ENCODE measurements at places on chromosomes 3 and 15. TPM values are rescaled to one million over a fixed set of nuclear protein-coding genes. Genes with fewer than 3 reads are reported as not detected.
A peak's percentile ranks its signal among the peaks of the same experiment; 100 is the strongest.

DNA sequence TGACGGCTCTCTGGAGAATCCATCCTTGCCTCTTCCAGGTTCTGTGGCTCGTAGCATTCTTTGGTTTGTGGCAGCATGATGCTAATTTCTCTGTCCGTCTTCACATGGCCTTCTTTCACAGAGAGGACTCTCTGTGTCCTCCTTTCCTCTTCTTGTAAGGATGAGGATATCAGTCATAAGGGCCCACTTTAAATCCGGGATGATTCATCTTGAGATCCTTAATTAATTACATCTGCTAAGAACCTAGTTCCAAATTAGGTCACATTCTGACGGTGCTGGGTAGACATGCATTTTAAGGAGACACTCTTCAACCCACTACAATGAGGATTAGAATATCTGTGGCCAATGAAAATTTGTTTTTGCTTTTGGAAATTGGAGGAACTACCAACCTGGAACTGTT, 15.7 kb upstream of the GXYLT2 start:
- no peak for DNase-seq

The STRC gene
- not detected for total RNA-seq

The IL5RA gene
- total RNA-seq: not detected

GRCh38 chr3:190003681-190004123, 117.0 kb downstream of the P3H2 start:
- peak; percentile 98 for DNase-seq

GRCh38 chr15:91456921-91457320, 356.9 kb downstream of the SV2B start:
- DNase-seq: peak; percentile 76

- DNase-seq: no peak
Measured at GRCh38 chr15:67121644-67122605, 56.5 kb downstream of the SMAD3 start.

The DUSP7 gene
- 14.0 TPM for total RNA-seq

The XCR1 gene
- total RNA-seq: not detected

GRCh38 chr3:186613637-186614265, 891 bp downstream of the AHSG start:
- no peak for DNase-seq

DNA sequence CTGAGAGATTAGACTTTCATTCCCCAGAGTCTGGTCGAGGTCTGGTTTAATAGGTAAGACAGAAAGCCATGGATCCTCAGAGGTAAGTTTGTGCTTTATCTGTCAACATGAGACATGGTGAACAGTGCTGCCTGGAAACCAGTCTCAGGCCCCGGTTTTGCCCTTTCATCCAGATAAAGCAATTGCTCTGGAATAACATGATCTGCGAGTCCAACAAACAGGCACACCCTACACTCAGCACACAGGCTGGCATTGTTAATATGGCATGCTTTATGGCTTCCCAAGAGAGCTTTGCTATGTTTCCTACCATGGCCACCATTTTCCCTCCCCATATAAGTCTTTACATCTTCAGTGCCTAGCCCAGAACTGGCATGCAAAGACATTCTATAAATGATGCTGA, 30.1 kb upstream of the MNS1 start:
- DNase-seq: no peak

The CSTA gene
- total RNA-seq: 0.30 TPM

The KNL1 gene
- total RNA-seq: 32.1 TPM

The ILDR1 gene
- not detected for total RNA-seq

Data from M059J (cell line).